HS-5 (cell line): ENCODE measurements at places on chromosomes 5 and 9.

DNA sequence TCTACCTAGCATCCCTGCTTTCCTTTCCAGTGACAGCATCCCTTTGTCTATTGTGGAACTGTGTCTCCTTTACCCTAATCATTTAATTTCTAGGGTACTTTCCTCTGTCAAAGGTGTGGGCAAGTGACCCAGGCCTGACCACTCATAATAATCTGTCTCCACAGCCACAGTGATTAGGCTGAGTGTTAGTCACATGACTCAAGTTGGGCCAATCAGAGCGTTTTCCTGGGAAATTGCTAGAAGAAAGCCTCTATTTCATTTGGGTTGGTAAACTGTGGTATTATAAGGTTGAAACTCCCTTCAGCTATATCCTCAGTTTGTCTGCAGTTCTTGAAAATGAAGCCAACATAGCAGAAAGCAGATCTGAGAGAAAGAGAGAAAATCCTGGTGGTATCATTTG is 14.2 kb upstream of the AP3B1 start:
- no peak for DNase-seq

DNA sequence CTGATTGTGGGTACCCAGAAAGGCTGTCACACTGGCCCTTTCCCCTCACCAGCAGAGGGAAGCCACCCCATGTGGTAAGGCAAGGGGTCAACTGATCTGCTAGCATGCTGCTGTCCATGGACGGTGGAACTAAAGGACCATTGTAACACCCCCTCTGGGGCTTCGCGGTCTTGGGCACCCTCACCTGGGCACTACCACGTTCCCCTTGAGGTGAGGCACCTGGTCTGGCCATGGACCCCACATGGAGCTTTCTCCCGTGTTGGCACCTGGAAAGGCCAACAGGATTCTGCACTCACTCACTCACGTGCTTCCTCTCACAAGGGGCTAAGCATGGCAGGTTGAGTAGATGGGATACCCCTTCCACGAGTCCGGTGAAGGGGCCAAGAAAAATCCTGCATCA is 72.0 kb upstream of the RFX3 start:
- no peak for DNase-seq

DNA sequence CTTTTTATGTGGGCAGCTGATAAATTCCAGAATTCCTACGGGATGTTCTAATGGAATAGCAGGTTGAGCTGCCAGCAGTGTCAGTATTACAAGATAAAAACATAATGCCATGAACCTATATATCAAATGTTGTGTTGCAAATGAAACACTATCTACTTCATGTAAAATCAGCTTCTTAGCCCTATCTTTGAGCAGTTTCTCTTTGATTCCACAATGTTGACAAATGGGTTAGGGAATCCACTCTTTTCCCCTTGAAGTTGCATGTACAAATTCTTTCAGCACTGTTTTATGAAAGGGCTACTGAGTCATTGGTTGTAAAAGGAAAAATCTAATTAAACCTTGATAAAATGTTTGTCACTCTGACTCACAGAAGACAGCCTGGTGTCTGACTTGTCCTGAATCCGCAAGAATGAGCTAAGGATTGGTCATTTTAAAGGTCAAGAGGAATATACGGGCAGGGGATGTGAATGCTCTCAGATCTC is 950.6 kb upstream of the NUDT12 start:
- DNase-seq = peak; percentile 80

- DNase-seq = no peak
Measured at GRCh38 chr9:33139421-33140228, 27.5 kb downstream of the B4GALT1 start.

- DNase-seq = no peak
Measured at GRCh38 chr5:86623785-86624483, 6.2 kb downstream of the COX7C start.

DNA sequence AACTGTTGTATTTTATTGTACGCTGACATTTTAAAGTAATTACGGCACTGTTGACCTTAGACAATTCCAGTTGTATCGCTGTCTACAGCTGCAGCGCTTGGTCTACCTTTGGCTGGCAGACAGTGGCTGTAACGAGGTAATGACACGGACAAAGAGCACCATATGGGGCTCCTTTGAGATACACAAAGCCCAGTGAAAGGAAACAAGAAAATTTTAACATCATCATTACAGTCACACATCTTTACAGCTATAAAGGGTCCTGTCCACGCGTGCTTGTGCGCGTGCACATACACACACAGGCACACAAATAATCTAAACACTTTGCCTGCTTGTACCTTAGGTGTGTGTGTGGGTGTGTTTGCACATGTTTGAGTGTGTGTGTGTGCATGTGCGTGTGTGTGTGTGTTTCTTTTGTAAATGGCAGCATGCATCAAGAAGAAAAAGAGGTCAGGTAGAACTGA is 946.0 kb downstream of the NR2F1-AS1 start:
- no peak for DNase-seq

- DNase-seq = no peak
Measured at GRCh38 chr9:87707805-87708506, 18.0 kb upstream of the CTSL start.

DNA sequence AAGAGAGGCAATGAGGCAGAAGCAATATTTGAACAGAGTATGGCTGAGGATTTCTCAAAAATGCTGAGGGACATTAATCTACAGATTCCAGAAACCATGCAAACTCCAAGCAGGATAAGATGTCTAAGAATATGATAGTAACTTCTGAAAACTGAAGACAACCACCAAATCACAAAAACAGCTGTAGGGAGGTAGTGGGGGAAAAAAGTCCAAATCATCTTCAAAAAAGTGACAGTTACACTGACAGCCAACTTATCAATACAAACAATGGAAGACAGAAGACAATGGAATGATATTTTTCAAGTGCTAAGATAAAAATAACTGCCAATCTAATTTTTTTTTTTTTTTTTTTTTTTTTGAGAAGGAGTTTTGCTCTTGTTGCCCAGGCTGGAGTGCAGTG is 30.5 kb downstream of the CMYA5 start:
- no peak for DNase-seq

- DNase-seq = no peak
Measured at GRCh38 chr5:150523472-150524350, 15.8 kb downstream of the NDST1 start.

GRCh38 chr5:160537940-160538339 is 116.3 kb downstream of the PTTG1 start:
- no peak for DNase-seq

DNA sequence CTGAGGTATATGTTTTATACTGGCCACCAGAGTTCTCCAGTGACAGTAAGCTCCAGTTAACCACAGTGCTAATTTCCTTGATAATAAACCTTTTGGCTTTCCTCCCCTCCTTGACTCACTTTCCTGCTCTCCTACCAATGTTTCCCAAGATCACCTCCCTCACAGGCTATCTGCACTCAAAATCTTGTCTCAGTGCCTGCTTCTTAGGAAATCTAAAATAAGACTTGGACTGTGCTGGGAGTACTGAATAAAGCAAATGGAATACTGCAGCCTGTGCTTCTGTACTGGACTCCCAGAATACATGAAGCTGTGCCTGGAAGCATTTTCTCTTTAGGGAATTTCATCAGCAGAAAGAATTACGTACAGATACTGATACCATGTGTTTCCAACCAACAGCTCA is 1.7 kb upstream of the DCP2 start:
- no peak for DNase-seq

DNA sequence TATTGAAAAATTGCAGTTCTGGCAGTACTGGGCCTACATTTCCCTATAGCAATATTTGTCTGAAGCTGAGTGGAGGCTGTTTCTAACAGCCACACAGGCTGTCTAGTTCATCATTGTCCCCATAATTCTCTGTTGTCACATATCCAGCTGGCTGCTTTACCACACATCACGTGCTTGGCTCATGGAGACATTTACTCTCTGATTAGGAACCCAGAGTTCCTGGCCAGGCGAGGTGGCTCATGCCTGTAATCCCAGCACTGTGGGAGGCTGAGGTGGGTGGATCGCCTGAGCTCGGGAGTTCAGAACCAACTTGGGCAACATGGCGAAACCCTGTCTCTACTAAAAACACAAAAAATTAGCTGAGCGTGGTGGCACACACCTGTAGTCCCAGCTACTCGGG is 81.4 kb downstream of the PGM5 start:
- DNase-seq = no peak

- no peak for DNase-seq
Measured at GRCh38 chr9:135371535-135371934, 108.0 kb upstream of the PPP1R26 start.

- no peak for DNase-seq
Measured at GRCh38 chr9:127667127-127667844, 39.5 kb upstream of the CFAP157 start.

DNA sequence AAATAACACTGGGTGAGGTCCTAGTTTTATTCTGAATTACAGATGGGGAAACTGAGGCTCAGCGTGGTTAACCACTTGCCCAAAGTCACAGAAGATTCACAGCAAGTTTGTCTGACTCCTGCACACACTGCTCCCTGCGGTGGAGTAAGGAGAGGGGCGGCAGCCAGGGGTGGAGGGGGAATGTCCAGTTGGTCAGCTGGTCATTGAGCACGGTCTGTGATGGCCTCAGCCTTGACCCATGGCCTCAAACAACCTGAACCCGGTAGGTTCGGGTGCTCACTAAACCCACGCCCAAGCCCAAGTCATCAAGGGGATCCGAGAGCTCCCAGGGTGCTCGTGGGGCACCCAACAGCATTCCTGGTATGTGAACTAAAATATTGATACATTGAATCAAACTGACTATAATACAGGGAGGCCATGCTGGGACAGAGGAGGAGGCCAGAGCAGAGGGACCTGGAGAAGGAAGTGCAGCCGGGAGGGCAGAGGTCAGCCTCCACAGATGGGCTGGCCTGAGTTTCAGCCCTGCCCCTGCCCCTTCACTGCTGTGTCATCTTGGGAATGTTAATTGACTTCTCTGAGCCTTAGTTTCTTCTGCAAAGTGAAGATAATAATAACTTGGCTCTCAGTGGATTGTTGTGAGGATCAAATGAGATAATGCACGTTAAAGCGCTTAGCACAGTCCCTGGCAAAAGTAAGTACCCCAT is 3.6 kb upstream of the IL17B start:
- DNase-seq = no peak

- DNase-seq = no peak
Measured at GRCh38 chr5:91307048-91307447, 76.1 kb downstream of the ARRDC3 start.

- no peak for DNase-seq
Measured at GRCh38 chr9:128027705-128028104, 39.4 kb downstream of the NAIF1 start.

DNA sequence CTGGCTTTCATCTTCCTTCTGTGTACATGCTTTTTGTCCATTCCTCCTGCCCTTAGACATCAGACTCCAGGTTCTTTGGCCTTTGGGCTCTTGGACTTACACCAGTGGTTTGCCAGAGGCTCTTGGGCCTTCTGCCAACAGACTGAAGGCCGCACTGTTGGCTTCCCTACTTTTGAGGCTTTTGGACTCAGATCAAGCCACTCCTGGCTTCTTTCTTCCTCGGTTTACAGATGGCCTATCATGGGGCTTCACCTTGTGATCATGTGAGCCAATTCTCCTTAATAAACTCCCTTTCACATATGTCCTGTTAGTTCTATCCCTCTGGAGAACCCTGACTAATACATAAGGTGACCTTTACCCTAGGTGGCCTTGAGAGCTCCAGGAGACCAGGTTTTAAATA is 189.1 kb upstream of the CCNG1 start:
- peak; percentile 8 for DNase-seq

- DNase-seq = no peak
Measured at GRCh38 chr9:37619806-37620205, 27.4 kb upstream of the TOMM5 start.

GRCh38 chr5:151040211-151040747 is 19.9 kb downstream of the GPX3 start:
- peak; percentile 61 for DNase-seq

GRCh38 chr9:32136700-32137339 is 247.6 kb upstream of the ACO1 start:
- no peak for DNase-seq

DNA sequence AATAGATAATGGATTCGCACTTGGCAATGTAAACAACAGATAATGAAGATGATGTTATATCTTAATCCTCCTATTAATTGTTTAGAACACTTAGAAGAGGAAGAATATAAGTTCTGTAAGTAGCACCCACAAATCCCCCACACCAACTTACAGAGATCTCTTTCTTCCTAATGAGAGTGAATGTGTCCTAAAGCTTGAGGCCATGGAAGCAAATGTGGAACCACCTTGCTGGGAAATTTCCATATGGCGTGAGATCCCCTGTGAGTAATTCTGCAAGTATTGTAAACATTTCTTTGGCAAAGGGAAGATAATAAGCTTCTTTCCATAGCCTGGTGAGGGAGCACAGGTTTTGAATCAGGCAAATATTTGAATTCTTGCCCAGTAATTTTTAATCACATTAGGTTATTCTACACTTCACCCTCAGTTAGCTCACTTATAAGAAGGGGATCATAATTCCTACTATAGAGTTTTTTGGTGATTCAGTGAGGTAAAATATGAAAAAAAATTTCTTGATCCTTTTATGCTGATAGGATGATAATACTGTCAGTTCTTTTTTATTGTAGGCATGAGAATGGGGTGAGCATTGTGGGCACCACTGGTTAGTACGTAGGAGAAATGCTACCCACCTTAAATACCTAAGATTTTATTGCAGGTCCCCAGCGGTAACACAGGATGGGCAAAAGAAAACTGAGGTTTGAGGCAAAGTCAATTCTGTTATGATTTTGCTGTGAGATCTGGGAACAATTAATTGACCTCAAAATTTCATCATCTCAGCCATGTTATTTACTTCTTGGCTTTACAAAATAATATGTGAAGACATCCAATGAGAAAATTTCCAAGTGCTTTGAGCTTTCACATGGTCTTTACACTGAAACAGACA is 574.8 kb downstream of the PSAT1 start:
- DNase-seq = peak; percentile 88

DNA sequence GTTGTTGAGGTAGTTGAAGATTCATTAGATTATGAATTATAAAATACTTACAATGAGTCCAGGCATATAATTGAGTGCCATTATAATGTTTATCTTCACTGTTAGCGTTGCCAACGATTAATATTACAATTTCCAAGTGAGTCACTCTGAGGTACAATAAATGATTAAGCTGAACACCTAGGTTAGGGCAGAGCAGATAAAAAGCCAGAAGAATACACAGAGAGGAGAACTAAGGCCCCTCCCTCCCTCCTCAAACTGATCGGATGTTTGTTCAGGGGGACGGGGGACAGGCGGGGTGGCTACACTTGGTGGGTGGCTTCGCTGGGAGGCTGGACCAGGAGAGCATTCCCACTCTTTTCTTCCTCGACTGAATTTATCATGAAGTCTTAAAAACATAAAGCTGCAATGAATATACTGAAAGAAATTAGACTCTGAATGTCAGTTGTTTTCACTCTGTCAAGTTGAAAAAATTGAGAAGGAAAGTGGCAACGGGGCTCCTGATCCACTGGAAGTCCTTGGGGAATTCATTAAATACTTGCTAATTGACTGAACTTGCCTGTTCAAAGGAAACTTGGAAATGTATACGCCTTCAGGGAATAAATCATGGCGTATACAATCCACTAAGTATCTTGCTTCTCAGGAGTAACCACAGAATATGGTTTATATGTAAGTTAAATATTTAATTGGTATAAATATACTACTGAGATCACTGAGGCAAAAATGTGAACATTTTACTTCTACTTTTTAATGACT is 198.1 kb downstream of the TSSK1B start:
- no peak for DNase-seq

GRCh38 chr5:14582797-14583137 is 1.2 kb downstream of the OTULINL start:
- DNase-seq = no peak

GRCh38 chr9:22863736-22864135 is 417.1 kb downstream of the DMRTA1 start:
- no peak for DNase-seq

GRCh38 chr9:83379045-83379444 is 159.2 kb downstream of the FRMD3 start:
- no peak for DNase-seq
